ENCODE measurements at places on chromosomes 11 and 22.

- DNase-seq, result peak; percentile 94
Measured at GRCh38 chr22:47337161-47337621, 574.7 kb downstream of the TBC1D22A start.

- DNase-seq, result no peak
Measured at GRCh38 chr11:7533199-7534041, 19.6 kb downstream of the PPFIBP2 start.

DNA sequence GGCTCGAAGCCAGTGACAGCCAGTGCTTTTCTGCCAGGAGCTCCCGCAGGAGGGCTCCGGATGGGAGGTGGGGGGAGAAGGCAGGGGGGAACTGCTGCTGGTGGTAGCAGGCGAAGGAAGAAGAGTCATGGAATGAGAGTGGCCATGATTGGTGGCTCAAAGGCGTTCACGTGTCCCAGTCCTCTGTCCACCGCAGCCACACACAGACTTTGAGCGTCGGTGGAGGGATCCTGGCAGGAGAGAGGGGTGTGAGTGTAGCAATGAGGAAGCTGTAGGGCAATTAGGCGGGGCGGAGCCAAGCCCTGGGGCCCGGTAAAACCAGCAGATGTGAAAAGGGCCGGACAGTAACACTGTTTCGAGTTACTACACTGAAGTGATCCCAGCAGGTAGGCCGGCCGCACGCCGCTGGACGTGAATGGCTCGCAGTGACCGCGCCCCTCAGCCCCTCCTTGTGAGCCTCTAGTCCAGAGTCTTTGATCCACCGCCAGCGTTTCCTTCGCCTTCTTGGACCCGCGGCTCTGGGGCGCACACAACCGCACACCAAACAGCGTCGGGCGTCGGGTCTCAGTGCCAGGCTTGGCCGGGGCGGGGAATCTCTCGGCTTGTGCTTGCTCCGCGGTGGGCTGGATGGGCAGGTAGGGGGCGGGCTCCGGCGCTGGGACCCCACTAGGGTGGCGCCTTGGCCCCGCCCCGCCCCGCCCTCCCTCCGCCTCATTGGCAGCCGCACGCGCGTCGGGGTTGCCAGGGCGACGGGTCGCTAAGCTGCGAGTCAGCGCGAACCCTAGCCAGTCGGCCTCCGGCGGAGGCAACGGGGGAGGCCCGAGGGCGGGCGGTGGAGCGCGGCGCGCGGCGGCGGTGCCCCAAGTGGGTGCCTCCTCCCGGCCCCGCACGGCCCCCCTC lies at the start of gene LRRC10B:
LRRC10B (plus strand) TSS at position 788 of the 900 bp plus-strand sequence. CDS start 250 bp downstream, outside the sequence.
- DNase-seq, result peak; percentile 67

DNA sequence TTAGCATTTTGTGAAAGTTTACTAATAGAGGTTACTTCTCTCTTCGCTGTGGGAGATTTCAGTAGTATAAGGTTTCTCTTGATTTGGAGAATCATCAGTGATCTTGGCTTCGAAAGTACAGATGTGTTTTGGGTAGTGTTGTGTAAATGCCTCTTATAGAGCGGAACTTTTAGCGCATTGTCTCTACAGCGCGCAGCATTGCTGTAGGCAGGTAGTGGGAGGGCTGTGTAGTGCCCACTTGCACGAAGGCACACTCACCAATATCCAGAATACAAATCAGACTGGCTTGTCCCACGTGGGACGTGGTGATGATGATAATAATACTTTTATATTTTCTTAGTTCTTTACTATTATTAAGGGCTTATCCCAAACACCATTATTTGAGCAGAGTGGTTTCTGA lies 51.4 kb downstream of the FAM83F start:
- no peak for DNase-seq

DNA sequence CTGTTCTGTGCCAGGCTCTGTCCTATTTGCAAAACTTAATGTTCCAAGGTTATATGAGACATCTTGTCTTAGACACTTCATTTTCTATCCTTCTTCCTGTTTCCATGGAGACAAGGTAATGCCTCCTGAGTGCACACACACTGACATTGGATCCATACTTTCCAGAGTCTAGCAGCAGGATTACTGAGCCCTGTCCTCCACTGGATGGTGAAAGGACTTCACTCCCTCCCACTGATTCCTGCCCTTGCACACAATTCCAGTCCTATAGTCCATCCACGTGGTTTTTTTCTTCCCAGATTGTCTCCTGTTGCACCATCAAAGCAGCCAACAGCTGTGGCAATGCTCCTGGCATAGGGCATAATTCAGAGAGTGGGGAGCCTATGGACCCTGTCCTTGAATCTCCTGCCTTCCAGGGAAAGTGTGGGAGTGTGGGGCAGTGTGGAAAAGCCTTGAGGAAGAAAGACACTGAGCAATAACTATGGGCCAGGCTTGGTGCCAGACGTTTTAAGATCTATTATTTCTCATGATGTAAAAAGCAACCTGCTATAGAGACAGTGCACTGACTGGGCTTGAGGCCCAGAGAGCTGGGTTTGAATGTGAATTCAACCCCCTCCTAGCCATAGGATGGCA lies 31.3 kb downstream of the SERPINH1 start:
- no peak for DNase-seq

DNA sequence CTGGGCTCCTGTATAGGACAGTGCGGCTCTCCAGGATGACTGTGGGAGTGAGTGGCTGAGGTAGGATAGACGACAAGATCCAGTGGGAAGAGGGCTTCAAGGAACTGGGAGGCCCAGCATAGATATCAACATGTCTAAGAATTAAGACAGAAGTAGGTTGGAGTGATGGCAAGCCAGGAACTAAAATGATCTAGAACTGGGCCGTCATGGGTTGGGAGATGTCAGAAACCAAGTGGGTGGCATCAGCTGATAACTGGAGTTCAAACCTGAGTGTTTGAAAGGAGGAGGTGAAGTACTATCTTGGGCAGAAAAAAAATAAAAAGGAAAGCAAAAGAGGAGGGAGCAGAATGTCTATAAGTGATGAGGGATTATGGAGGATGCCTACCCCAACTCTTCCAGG lies 7.1 kb upstream of the MEN1 start:
- DNase-seq, result no peak

DNA sequence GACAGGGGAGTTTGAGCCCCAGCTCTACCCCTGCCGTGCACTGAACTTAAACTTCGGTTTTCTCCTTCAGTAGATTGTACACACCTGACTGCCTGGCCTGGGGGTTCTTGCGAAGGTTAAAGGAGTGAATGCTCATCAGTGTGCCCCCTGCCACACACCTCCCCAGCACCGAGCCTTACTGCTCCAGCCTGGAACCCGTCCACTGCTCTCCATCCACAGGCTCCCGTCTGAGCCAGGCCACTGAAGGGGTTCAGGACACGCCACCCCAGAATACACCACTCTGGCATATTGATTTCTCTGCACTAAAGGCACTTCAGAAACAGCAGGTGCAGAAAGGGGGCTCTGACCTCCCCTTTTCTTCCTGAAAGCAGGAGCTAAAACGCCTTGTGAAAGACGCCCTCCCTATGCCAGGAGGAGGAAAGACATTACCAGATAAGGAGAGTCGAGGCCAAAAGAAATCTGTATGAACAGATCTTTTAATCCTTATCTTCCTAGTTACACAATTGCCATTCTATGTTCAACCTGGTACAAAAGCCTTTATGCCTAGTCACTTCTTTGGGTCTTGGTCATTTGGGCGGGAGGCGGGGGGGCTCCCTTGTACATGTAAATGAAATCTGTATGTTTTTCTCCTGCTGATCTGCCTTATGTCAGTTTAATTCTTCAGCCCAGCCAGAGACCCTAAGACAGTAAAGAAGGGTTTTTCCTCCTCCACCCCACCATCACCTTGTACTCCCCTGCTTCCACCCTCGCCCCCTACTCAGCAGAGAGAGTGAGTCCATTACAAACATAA lies 1.9 kb upstream of the SSTR3 start:
- DNase-seq, result no peak

GRCh38 chr22:23823331-23823791 lies 15.4 kb downstream of the DERL3 start:
- no peak for DNase-seq
